ENCODE measurements at places on chromosomes 4 and X. TPM values are rescaled to one million over a fixed set of nuclear protein-coding genes. Genes with fewer than 3 reads are reported as not detected.

Gene RTL9
- 0.18 TPM for total RNA-seq

Gene CXCL13
- total RNA-seq: not detected

Gene PABPC5
- total RNA-seq: not detected

Gene MAGEC1
- not detected for total RNA-seq

Gene FAT1
- total RNA-seq: 438 TPM

Gene HTN1
- total RNA-seq: not detected

Gene VSIG1
- total RNA-seq: 0.23 TPM

Gene CXCL11
- total RNA-seq: not detected

Gene RAI2
- not detected for total RNA-seq

Gene CT45A3
- total RNA-seq: not detected

Gene SULT1E1
- not detected for total RNA-seq

Gene ERAS
- total RNA-seq: not detected

Gene WDR17
- total RNA-seq: not detected

Gene BRS3
- total RNA-seq: not detected
